ENCODE measurements at places on chromosomes 6 and 20. TPM values are rescaled to one million over a fixed set of nuclear protein-coding genes. Genes with fewer than 3 reads are reported as not detected.

DNA sequence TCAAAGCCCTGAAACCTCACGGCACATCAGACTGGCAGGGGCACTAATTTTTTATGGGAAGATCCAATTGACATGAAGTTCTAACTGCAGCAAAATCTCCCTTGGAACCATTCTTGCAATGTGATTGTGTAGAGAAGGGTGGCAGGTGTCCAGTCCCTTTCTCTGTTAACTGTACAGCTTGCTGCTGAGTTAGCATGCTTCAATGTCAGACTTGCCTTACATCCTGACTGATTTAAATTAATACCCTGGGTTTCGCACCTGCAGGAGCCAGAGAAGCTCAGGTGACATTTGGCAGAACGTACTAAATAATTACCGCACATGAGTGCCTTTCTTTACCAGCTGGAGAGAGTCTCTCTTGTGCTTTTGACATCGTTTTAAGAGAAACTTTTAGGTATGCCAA, 123.0 kb downstream of the DOK5 start:
- DNase-seq, result no peak

- no peak for DNase-seq
Measured at GRCh38 chr6:75024828-75025227, 181.0 kb downstream of the COL12A1 start.

The ADAM33 gene
- total RNA-seq, result not detected

The TREM2 gene
- total RNA-seq, result 0.37 TPM

DNA sequence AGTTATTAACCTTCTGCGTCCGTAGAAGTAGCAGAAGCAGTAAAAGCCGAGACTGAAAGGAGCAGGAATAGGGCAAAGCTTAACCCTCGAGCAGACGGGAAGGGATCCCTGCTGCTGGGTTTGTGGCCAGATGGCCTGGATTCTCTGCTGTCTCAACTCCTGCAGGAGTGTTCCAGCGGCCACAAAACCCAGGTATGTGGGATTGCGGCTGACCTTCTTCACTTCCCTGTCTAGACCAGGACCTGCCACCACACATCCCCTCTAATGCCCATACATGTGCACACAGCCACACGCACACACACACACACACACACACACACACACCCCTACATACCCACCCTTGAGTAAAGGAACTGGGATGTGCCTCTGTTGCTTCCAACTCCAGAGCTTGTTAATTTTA, 33.1 kb upstream of the TNFRSF21 start:
- no peak for DNase-seq

GRCh38 chr6:165404697-165405096, 95.3 kb upstream of the C6orf118 start:
- DNase-seq, result no peak

The TBX18 gene
- not detected for total RNA-seq

- DNase-seq, result no peak
Measured at GRCh38 chr6:136737374-136737844, 54.9 kb downstream of the MAP3K5 start.

The TTBK1 gene
- total RNA-seq, result 0.03 TPM

- DNase-seq, result no peak
Measured at GRCh38 chr6:169328112-169328801, 74.6 kb upstream of the THBS2 start.

Measured in foreskin keratinocyte (primary cell).